ENCODE measurements at places on chromosomes 5 and 9.

DNA sequence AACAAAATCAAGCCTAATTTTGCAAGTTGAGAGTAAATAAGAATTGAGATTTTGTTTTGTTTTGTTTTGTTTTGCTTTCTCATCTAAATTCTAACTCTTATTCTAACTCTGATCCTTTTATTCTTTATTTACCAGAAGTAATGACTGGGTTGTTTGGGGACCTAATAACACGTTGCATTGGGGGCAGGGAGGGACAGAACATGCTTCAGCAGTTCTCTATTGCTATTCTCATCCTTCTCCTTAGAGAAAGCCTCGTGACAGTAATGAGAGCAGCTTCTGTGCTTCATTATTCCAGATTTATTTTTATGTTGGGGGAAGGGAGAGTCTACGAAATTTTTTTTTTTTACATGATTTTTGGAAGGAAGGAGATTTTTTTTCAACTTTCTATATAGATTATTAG lies 21.1 kb downstream of the CPEB4 start:
- DNase-seq = no peak

GRCh38 chr9:121830441-121831140 lies 179.2 kb downstream of the DAB2IP start:
- DNase-seq = no peak

DNA sequence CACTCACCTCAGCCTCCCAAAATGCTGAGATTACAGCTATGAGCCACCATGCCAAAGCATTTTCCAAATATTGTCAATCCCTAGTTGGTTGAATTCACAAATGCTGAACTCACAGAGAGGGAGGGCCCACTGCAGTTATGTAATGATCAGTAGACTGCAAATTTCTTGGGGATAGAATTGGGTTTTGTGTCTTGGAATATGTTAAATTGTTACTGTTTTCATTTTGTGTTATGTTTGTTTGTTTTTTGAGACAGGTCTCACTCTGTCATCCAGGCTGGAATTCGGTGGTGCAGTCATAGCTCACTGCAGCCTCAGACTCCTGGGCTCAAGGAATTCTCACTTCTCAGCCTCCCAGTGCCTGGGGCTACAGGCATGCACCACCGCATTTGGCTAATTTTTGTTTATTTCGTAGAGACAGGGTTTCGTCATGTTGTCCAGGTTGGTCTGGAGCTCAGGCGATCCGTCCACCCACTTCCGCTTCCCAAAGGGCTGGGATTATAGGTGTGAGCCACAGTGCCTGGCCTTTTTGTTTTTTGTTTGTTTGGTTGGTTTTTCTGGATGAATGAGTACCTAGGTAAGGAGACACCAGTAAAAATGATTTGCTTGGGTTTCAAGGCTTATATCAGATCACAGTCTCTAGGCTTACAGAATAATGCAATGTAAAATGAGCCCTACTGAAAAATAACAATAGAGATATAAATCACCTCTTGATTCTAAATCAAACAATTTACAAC lies 31.5 kb upstream of the LMNB1 start:
- DNase-seq = no peak

- no peak for DNase-seq
Observed at GRCh38 chr5:73450672-73451223, 2.2 kb upstream of the FOXD1 start.

DNA sequence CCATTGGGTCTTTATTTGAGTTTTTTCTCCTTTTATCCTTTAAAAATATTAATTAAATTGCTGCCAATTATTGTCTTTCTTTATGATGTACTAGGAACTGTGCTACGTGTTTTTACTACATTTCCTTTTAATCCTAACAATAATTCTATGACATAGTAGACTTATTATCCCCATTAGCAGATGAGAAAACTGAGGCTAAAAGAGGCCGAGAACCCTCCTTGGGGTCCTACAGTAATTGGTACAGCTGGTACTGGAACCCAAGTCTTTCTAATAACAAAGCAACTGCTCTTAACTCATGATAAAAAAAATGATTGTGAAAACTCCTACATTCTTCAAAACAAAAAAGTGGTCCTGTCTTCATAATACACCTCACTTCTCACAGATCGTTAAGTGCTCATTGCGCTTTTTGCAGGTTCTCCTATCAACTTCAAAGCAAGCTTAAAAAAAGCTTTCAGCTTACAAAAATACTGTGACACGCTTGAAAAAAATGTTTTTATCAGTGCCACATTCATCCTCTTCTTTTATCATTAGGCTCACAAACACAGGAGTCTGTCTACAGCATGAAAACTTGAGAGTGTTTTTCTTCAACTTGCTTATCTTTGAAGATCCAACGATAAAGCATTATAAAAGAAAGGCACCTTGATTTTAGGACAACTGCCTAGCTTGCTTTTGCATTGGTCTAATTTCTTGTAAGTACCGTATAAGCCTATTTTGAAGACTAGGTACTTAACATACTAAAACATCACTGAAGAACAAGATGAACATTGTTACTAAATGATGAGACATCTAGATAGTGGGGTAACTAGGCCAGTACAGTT lies 32.4 kb downstream of the FYB1 start:
- DNase-seq = no peak
